Effector memory CD8-positive, alpha-beta T cell (primary cell): ENCODE measurements at places on chromosomes 3 and 15.

DNA sequence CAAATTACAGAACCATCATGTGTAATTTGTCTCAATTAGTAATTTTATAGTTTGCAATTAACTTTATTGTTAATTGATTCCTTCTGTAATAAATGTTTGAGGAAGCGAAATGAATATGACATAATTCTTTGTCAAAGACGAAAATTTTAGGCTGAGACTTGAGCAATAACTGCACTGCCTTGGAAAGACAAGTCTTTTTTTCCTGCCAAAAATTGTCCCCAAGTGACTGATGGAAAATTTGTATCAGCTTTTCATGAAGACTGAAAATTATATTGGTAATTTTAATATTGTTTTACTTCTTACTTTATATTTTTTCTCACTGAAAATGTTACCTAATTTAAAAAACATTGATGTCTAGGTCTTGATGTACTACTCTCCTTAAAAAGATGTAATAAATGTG, 622.6 kb downstream of the NLGN1 start:
- DNase-seq, result no peak

DNA sequence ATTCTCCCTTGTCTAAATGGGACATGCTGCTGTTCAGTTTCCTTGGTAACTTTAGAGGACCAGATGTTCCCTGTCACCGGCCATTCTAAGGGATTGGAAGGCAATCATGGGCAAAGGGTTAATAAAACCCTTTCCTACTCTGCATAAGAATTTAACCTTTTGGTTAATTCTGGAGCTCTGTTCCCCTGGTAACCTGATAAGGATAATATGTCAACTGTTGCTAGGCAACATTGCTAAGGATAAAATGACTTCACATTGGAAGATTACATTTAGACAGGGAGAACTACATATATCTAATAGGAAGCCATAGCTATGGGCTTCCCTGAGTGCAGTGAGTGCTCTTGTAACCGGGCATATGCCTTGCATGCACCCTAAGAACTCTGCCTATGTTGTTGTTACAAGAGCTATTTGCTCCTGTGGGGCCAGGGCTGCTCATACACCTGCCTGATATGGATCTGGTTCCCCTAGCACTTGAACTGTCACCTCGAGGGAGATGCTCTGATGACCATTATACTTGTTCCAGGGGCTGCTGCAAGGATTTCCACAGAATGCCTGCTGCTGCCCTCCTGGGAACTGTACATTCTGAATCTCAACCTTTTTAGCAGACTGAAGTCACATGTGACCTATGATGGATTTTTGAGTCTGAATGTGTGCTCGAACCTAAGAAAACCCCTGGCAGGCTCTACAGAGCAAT, 326.3 kb upstream of the PDZRN3 start:
- DNase-seq, result no peak

- no peak for DNase-seq
These were observed 951.6 kb downstream of the TUSC7 start for GRCh38 chr3:117660941-117661817.

GRCh38 chr15:42992626-42993025, 72.0 kb upstream of the TTBK2 start:
- no peak for DNase-seq

DNA sequence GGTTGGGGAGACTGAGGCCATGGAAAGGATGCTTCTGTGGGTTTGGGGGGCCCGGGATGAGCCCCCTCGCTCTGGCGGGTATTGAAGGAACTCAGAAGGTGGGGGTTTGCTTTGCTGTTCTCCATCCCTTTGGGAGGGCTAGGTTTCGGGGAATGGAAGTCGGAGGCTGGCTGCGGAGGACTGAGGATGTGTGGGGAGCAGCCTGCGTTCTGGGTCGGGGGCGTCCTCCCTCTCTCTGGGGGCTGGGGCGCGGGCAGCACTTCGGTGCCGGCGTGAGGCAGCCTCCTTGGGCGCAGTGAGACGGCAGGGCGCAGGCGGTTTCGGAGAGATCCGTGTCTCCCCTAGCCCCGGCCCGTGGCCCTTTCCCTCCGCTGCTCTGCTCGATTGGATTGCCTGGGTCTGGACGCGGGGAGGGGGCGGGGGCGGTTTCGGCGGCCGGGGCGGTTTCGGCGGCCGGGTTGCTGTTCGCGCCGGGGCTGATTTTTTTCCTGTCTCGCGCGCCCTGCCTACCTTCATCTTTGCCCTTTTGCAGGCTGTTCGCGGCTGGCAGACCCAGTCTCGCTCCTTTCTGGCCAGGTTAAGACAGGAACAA, 1.4 kb downstream of the PTPRG start:
- no peak for DNase-seq

DNA sequence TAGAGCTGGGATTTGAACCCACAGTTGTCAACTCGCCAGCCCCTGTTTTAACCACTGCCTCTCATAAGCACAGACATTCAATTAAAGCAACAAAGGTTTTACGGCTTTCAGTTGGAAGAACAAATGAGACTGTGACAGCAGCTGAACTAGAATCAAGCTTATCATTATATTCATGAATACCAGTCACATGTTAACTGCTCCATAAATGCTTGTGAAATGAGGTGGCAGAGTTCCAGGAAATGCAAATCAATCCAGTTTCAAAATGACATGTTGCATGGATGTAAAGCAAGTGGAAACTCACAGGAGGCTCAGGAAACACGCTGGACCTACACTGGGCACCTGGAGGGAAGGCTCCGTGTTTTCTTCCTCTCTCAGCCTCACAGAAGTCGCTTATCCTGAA, 3.9 kb downstream of the GP5 start:
- DNase-seq, result no peak

GRCh38 chr15:87634361-87634760, 622.2 kb downstream of the NTRK3 start:
- no peak for DNase-seq

- DNase-seq, result no peak
These were observed 1097.8 kb downstream of the NAALADL2 start for GRCh38 chr3:175956964-175957363.
